Nucleus accumbens (tissue), 56 donors: ENCODE measurements at places on chromosomes 2 and 18.
A peak's percentile ranks its signal among the peaks of the same experiment; 100 is the strongest.

- no peak for DNase-seq
These were observed 18.4 kb downstream of the FN1 start for GRCh38 chr2:215417400-215417951.

- DNase-seq = no peak
These were observed 47.0 kb upstream of the SH3BP4 start for GRCh38 chr2:234904785-234905184.

DNA sequence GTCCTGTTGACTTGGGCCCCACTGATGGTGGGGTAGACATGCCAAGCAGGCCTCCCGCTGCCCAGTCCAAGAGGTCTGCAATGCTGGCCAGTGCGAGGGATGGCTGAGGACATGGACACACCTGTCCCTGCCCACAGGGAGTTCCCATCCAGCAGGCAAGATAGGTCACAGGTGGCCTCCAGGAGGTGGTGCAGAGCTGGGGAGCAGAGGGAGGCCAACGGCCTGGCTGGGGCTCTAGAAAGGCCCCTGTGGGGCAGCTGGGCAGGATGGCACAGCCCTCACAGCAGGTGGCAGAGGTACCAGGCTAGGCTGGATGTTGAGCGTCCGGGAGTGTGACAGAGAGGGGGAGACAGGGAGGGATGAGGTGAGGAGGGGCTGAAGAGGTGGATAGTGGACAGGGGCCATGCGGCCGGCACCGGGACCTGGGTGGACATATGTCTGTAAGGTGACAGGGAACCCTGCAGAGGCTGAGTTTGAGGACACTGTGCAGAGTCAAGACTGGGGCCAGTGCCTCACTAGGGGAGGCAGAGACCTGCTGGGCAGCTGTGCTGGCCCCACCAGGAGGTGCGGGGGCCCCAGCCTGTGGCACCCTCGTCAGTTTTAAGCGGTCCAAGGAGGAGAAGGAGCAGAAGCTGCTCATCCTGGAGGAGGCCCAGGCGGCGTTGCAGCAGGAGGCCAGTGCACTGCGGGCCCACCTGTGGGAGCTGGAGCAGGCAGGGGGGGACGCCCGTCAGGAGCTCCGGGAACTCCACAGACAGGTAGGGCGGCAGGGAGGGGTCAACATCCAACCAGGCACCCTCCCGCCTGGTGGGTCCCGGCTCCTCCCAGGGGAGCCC is 34.3 kb upstream of the SNED1 start:
- no peak for DNase-seq

DNA sequence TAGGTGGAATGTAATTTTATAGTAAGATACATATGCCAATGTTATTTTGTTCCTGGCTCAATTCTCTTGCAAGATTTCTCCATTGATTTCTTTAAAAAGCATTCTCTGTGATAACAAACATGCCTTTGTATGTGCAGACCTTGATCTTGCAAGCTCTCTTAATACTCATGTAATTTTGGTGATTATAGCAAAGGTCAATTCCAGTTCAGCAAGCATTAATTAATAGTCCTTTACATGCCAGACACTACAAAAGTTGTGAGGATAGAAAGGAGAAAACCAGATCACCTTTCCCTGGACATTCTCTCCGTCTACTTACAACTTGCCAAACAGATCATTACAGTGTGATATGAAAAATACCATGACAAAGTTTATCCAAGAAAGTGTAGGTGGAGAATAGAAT is 173.7 kb upstream of the DOK6 start:
- DNase-seq = no peak

GRCh38 chr2:236169151-236169721 is 1.1 kb upstream of the GBX2 start:
- no peak for DNase-seq

- no peak for DNase-seq
These were observed 49.6 kb upstream of the TLK1 start for GRCh38 chr2:171210216-171210863.

- DNase-seq = peak; percentile 5
These were observed 37.3 kb downstream of the RNU4ATAC start for GRCh38 chr2:121567957-121568409.

GRCh38 chr2:112529757-112530156 is 12.5 kb upstream of the POLR1B start:
- DNase-seq = no peak

DNA sequence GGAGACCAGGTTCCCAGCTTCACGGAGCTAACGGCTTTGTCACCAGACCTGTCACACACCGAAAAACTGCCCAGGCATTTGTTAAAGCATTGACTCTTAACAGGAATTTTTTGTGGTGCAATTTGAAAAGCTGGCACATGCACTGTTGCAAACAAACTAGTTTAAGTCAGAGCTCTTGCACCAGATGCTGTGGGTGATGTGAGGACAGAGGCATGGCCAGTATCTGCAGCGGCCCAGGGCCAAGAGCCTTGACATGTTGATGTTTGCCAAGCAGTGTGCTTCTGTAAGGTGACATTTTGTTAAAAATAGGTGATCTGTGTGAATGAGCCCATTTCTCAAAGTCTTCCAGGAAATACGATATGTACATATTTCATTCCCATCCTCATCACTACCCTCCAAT is 142.5 kb downstream of the MTCL1 start:
- no peak for DNase-seq

DNA sequence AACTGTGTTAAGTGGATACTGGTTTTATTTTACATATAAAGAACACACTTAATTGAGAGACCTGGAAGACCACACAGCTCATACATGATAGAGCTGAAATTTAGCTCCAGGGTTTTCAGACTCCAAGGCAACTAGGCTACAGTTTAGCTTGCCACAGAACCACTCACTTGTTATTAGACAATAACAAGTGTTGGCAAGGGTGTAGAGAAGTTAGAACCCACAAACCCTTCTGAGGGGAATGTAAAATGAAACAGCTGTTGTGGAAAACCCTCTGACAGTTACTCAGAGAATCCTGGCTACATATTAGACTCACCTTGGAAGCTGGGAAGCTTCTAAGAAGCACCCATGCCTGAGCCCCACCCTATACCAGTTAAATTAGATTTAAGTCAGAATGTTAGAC is 75.3 kb downstream of the MAP3K20 start:
- DNase-seq = no peak

DNA sequence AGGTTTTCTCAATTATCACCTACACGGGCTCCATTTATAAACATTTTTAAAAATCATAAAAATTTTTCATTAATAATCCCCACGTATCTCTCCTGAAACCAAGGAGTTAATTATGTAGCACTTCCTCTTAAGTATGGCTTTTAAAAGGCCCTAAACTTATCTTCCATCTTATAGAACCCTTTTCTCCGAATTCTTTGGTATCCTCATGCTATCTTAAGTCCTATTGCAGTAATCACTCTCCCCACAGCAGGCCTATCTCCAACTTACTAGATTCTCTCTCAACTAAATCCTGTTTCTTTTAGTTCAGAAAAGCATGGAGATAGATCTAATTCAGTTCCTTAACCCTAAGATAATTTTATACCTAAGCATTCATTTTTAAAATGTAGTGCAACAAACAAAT is 26.2 kb downstream of the RPRD1A start:
- DNase-seq = no peak

GRCh38 chr2:149353421-149353820 is 23.0 kb downstream of the LYPD6 start:
- no peak for DNase-seq

GRCh38 chr2:136664713-136665405 is 100.5 kb upstream of the THSD7B start:
- DNase-seq = no peak

- DNase-seq = no peak
These were observed 68.4 kb downstream of the LIPG start for GRCh38 chr18:49630246-49630699.

- DNase-seq = no peak
These were observed 130.8 kb upstream of the NT5C1B start for GRCh38 chr2:18719978-18720775.

DNA sequence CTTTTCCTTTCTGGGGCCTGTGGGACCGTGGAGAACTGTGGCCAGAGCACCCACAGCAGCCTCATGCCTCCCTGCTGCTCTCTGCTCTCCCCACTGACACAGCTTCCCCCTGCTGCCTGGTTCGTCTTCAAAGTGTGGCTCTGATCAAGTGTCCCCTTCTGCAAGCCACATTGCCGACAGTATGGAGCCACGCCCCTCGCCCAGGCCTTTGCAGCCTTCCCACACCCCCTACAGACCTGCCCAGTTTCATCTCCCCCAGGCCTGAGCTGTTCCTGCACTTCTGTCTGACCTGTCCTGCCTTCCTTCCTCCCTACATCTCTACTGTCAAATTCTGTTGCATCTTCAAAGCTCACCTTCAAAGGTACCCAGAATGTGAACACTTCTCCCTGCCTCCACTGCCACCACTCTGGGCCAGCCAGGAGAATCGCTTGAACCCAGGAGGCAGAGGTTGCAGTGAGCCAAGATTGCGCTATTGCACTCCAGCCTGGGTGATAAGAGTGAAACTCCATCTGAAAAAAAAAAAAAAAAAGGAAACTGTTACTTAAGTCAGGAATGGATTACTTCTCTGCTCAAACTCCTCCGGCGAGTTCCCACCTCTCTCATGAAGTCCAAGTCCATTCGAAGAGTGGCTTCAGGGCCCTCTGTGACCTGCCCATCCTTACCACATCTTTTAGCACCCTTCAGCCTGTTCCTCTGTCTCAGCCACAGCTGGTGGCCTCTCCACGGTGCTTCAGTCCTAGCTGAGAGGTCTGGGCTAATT is 29.0 kb upstream of the CATIP start:
- DNase-seq = no peak

GRCh38 chr2:105746177-105747080 is 1.7 kb downstream of the NCK2 start:
- no peak for DNase-seq

GRCh38 chr2:9721344-9721743 is 90.5 kb upstream of the YWHAQ start:
- no peak for DNase-seq

GRCh38 chr2:215548714-215549113 is 112.8 kb upstream of the FN1 start:
- DNase-seq = no peak

GRCh38 chr2:168995744-168996143 is 35.4 kb downstream of the ABCB11 start:
- no peak for DNase-seq

DNA sequence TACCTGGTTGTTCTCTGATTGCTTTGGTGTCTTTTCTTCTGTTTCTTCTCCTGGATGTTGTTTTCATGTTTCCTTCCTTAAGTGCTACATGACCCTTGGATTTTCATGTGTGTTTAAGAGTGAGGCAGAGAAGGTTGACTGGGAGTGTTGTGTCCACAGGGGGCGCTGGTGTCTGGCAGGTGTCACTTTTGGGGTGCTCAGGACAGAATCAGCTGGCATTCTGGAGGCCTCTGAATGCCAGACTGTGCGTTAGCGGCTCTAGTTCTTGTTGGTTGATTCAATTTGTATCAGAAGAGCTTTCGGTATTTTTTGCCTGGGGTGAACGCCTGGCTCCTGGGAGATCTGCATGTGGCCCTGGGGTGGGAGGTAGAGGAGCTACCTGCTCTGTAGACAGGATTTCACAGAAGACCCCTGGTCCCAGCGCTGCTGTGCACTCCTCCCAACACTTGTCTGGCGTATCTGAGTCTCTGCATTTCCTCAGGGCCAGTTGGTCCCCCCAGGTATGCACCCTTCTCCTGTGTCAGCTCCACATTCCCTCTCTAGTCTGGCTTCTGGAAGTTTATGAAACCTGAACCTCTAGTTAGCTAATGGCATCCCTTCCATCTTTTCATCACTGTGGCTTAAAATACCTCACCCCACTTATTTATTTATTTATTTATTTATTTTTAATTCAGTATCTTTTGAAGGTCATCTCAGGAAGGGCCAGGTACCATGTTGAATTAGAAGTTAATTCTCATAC is 1.1 kb downstream of the GREB1 start:
- no peak for DNase-seq

GRCh38 chr2:28338831-28339321 is 53.8 kb upstream of the FOSL2 start:
- no peak for DNase-seq

DNA sequence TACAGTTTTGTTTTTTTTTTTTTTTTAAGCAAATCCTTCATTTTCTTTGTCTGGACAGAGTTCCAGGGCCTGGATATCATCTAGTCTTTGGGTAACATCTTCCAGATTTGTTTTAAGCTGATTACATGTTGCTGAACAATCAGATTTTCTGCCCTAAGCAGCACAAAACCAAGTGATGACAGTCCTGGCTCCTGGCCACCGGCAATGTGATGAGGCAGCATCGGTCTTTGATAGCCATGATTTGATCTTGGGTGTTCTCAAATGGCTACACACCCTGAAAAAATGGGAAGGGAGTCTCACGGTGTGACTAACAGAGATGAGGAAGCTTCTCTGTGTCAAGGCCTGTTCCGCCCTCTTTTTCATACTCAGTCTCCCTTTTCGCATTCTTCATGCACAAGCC is 708.6 kb upstream of the ZEB2 start:
- no peak for DNase-seq

- DNase-seq = no peak
These were observed 31.9 kb upstream of the TFPI start for GRCh38 chr2:187586011-187586641.

DNA sequence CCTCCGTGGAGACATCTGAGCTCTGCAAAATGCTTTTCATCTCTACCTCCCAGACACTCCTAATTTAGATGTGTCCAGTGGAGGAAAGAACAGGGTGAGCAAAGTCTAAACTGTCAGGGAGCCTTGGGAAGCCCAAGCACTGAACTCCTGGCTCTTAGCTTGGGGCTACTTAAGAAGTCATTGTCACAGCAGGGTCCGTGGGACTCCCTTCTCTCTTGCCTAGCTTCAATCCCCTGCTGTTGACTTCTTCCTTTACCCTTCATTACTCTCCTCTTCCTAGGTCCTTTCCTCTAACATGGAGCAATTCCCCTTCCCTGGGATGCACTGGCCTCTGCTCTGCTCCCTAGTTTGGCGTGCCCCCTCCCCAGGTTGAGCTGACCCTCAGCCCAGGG is 3.4 kb downstream of the OSR1 start:
- DNase-seq = no peak

GRCh38 chr2:232667989-232668583 is 29.0 kb upstream of the GIGYF2 start:
- no peak for DNase-seq

- DNase-seq = no peak
These were observed 8.0 kb upstream of the REL start for GRCh38 chr2:60873381-60873780.

DNA sequence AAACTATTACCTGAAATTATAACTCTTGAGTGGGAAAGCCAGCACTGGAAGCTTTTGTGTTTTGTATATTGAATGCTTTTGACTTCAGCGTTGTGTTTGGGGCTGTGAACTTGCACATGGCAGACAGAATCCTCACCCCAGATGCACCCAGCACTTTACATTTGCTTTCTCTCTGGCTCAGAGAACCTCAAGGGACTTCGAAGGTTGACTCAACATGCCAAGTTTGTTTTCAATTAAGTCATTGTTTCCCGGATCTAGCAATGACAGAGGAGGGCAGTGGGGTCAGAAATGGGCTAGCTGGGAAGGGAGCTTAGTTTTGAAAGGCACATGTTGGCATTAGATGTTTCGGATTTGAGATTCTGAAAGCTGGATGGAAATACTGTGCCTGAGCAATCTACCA is 22.4 kb downstream of the TET3 start:
- no peak for DNase-seq

DNA sequence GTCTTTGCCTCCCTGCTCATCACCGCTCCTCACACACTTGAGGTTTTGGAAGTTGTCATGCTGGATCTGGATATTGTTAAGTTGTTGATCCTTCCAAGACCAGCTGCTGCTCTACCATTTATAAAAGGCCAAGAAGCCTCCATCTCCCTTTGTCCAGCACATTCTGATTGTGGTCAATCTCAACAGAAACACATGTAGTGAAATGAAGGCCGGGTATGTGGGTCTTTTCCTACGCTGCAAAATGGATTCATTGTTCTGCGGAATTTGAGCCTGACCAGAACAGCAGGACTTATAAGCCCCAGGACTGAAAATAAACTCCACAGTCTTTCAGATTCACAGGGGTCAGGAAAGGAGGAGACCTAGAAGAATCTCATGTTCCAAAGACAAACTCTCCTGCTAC is 238.4 kb downstream of the CMPK2 start:
- no peak for DNase-seq
